ENCODE measurements at places on chromosomes 11 and 22.

DNA sequence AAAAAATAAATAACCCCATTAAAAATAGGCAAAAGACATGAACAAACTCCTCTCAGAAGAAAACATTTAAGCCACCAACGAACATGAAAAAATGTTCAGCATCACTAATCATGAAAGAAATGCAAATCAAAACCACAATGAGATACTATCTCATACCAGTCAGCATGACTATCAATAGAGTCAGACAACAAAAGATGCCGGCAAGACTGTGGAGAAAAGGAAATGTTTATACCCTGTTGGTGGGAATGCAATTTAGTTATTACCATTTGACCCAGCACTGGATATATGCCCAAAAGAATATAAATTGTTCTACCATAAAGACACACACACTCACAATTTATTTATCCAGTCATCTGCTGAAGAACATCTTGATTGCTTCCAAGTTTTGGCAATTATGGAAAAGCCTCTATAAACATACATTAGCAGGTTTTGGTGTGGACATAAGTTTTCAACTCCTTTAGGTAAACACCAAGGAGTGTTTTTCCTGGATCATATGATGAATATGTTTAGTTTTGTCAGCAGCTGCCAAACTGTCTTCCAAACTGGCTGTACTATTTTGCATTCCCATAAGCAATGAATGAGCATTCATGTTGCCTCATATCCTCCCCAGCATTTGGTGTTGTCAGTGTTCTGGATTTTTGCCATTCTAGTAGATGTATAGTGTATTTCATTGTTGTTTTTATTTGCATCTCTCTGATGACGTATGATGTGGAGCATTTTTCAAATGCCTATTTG lies 28.0 kb downstream of the OR8D1 start:
- DNase-seq, result peak; percentile 33
- no peaks in the 10 kb centered on the region for H3K36me3 ChIP-seq
- H3K27ac ChIP-seq, result peak overlapping the region; percentile 60
- H3K27me3 ChIP-seq, result no peaks in the 10 kb centered on the region
- no peak overlapping the region for H3K4me3 ChIP-seq

- no peak overlapping the region for H3K4me3 ChIP-seq
- DNase-seq, result no peak
- H3K27me3 ChIP-seq, result no peaks in the 10 kb centered on the region
- H3K27ac ChIP-seq, result peak overlapping the region; percentile 50
- no peaks in the 10 kb centered on the region for H3K36me3 ChIP-seq
These were observed 30.4 kb downstream of the NEAT1 start for GRCh38 chr11:65452806-65453490.

DNA sequence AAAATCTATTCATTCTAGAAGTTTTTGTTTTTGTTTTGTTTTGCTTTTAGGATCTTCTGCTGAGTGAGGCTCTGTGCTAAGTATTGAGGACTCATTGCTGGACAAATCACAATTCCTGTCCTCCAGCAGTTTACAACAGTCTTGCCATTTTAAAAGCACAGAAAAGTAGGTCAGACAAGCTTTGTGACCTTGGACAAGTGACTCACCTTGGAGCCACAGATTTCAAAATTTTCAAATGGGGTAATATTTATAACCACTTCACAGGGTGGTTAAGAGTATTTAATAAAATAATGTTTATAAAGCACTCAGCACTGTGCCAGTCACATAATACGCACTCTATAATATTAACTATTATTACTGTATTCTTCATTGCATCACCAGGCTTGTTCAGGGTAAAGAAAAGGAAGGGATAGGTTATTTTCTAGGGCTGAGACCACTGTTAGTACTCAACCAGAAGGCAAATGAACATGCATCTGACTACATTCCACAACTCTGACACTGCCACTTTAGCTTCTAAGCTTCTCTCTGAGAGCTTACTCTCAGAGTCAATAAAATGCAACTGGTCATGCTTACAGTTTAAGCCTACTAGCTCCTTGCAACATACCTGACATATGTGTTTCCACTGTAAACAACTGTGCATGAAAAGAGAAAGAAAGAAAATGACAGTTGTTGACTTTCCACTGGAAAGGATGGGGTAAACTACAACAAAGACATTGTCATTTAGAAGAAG lies 63.2 kb upstream of the FIBIN start:
- H3K4me1 ChIP-seq, result no peaks in the 10 kb centered on the region
- H3K27ac ChIP-seq, result no peak overlapping the region
- H3K36me3 ChIP-seq, result no peaks in the 10 kb centered on the region
- DNase-seq, result no peak

DNA sequence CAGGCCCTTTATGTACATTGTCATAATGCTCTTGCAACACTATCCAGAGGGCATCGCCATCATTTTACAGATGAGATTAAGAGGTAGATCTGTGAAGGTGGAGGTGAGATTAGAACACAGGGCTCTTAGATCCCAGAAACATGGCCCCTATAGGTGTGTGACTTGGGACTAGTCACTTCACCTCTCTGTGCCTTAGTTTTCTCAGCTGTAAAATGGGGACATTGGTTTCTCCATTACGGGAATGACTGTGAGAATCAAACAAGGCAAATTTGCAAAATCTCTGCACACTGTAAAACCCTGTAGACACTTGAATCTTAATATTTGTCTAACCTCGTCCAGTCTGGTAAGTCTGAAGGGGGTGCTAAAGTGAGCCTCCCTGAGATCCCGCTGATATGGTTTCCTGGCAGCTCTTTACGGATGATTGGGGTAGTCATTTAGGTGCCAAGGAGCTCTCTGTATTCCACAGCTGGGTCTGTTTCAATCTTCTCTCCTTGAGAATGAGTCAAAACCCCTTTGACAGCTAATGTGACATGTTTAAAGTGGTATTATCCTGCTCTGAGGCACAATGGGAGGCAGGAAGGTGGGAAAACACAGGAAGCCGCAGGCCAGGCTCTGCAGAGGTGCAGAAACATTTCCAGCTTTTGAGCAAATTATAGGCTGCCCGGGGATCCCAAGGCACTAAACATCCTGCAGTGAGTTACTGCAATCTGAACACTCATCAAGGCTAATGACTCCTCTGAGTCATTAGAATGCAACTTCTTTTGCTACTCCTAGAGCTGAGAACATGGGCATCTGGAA lies 140.8 kb downstream of the CCDC81 start:
- H3K27me3 ChIP-seq, result no peaks in the 10 kb centered on the region
- H3K27ac ChIP-seq, result peak overlapping the region; percentile 66
- no peak overlapping the region for H3K4me3 ChIP-seq
- peak; percentile 80 for DNase-seq
- H3K4me1 ChIP-seq, result peaks cover 48% of the 10 kb centered on the region

DNA sequence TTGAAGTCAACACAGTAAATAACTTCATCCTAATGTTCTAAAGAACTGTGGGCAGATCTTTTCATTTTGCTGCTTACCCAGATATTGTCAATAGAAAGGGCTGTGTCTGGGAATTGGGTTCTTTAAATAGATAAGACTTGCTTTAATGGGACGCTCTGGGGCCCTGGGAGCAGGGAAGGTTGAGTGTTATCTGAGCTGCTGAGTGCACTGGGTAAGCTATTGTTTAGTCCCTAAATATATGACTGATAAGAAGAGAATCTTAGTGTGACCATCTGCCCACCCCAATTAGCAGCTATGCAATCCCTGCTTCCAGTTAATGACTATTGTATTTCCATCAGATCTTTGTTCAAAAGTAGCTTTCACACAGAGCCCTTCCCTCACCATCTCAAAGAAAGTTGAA lies 44.4 kb downstream of the ARHGAP42 start:
- H3K27me3 ChIP-seq, result no peaks in the 10 kb centered on the region
- H3K27ac ChIP-seq, result no peak overlapping the region
- H3K4me3 ChIP-seq, result no peak overlapping the region
- no peak for DNase-seq

- no peaks in the 10 kb centered on the region for H3K4me1 ChIP-seq
- no peak for DNase-seq
- no peak overlapping the region for H3K27ac ChIP-seq
- no peaks in the 10 kb centered on the region for H3K36me3 ChIP-seq
These were observed 97.7 kb downstream of the MPPED2 start for GRCh38 chr11:30488304-30488998.

- H3K4me3 ChIP-seq, result no peak overlapping the region
- H3K27me3 ChIP-seq, result peaks cover 55% of the 10 kb centered on the region
- H3K27ac ChIP-seq, result no peak overlapping the region
- H3K36me3 ChIP-seq, result no peaks in the 10 kb centered on the region
- H3K4me1 ChIP-seq, result no peaks in the 10 kb centered on the region
These were observed 92.8 kb upstream of the KCNQ1OT1 start for GRCh38 chr11:2792381-2793250.

DNA sequence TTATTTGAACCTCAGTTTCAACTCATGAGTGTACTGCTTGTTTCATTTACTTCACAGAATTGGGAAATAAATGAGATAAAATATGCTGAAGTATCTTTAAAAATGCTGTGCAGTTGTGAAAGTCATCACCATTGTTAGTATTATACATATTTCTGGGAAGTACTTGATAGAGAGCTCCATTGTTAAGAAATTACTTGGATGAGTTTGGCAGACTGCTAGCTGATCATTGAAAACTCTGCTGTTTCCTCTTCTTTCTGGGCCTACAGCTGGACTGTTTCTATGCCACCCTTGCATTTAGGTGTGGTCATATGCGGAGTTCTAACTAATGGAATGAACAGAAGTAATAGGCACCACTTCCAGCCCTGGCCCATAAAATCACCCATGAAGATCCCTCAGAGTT lies 10.0 kb downstream of the SIK2 start:
- H3K36me3 ChIP-seq, result no peaks in the 10 kb centered on the region
- H3K27ac ChIP-seq, result no peak overlapping the region
- H3K27me3 ChIP-seq, result no peaks in the 10 kb centered on the region

DNA sequence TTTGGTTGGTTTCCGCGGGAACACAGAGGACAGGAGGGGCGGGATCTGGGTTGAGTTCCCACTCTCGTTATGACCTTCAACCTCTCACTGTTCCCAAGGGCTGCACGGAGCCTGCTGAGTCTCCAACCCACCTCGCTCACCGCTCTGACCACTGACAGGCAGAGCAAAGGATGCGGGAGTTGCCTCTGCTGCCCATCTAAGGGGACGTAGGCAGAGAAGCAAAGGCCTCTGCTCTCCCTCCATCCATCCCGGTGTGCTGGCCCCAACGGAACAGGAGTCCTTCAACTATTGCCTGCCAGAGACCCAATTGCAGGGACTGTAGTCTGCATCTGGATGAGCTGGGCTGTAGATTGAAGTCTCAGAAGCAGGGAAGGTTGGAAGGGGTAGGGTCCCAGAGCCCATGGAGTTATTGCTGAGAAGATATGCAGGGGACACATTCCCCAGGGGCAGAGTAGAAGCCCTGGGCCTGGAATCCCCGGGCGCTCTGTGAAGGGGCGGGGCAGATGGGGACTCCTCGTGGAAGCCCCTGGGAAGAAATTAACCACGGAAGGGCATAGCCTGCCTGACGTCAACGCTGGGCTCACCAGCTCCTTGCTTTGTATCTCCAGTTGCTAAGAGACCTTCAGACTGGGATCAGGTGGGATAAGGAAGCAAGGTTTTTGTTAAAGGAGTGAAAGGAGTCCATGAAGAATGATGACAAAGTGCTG lies 12.7 kb upstream of the FXYD2 start:
- H3K27me3 ChIP-seq, result peaks cover 43% of the 10 kb centered on the region
- H3K4me1 ChIP-seq, result no peaks in the 10 kb centered on the region
- no peaks in the 10 kb centered on the region for H3K36me3 ChIP-seq
- no peak overlapping the region for H3K27ac ChIP-seq
- no peak overlapping the region for H3K4me3 ChIP-seq

DNA sequence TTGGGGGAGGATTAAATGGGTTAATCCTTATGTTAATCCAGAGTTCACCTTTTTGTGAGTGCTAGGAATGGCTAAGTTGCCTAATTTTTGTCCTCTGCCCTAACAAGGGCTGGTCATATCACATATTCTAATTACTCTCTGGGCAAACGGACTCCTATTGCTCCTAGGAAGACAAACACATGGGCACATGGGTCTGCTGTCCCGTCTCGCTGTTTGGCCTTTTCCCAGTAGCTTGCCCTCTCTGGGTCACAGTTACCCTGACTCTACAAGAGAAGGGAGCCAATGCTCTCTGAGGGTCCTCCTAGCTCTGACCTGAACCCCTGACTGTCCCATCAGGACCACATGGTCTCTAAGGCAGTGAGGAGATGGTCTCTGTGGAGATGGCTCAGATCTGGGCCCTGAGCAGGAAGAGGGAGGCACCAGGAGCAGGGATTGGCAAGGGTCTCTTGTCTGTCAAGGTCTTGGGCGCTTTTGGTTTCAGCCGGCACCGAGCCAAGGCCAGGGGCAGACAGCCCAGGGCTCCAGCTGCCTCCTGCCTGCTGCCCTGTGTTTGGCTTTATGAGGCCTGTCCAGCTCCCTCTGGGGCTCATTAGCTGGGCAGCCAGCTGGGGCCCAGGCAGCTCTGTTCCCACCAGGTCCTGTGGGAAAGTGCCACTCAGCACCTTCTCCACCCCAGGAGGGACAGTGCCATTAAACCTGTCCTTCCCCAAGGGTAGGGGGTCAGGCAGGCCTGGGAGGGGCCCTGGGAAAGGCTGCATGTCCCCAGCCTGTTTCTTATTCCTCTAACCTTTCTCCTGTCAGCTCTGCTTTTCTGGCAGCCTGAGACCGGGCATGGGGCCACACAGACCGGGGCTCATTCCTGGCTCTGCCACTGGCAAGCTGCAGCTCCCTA lies 559.9 kb downstream of the MN1 start:
- peaks cover 17% of the 10 kb centered on the region for H3K4me1 ChIP-seq
- no peak overlapping the region for H3K27ac ChIP-seq
- no peak for DNase-seq
- H3K36me3 ChIP-seq, result no peaks in the 10 kb centered on the region

- H3K4me1 ChIP-seq, result peaks cover 43% of the 10 kb centered on the region
- peaks cover 3% of the 10 kb centered on the region for H3K27me3 ChIP-seq
- DNase-seq, result no peak
- no peak overlapping the region for H3K27ac ChIP-seq
- no peak overlapping the region for H3K4me3 ChIP-seq
These were observed 36.6 kb upstream of the GRAMD4 start for GRCh38 chr22:46583571-46583970.

GRCh38 chr11:93526641-93527583 lies 16.3 kb downstream of the SMCO4 start:
- DNase-seq, result no peak
- H3K27me3 ChIP-seq, result no peaks in the 10 kb centered on the region
- no peak overlapping the region for H3K27ac ChIP-seq
- no peak overlapping the region for H3K4me3 ChIP-seq
- no peaks in the 10 kb centered on the region for H3K36me3 ChIP-seq
- H3K4me1 ChIP-seq, result no peaks in the 10 kb centered on the region

DNA sequence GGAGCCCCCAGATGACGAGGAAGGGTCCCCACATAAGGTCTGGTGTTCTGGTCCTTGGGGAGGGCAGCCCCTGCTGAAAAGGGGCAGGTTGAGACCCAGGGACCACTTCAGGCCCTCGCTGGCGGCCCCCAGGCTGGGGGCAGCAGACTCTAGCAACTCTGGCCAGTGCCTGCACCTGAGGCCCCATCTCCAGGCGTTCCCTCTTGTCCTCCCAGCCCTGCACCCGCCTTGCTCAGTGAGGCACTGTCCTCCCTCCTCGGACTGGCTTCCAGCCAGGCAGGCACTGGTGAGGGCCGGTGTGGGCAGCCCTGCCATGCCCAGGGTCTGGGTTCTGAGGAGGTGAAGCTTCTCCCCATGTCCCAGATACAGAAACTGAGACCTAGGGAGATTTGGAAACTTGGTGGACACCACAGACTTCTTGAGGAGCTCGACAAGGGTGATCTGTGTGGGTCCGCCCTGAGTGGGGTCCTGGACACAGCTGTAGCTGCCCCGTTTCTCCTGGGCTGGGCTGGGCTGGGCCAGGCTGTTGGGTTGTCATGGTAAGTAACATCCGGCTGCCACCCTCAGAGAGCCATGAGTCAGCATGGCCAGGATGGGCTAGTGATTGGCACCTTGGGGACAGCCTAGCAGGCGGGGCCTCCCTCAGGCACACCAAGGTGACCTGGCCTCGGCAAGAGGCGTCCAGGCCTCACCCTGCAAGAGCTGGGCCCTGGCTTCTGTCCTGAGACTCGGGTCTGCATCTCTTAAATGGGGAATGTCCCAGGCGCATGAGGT lies 11.1 kb upstream of the PHLDA2 start:
- no peak overlapping the region for H3K4me3 ChIP-seq
- H3K36me3 ChIP-seq, result peaks cover 5% of the 10 kb centered on the region
- peaks cover 14% of the 10 kb centered on the region for H3K4me1 ChIP-seq
- H3K27ac ChIP-seq, result peak overlapping the region; percentile 2
- DNase-seq, result no peak

Measured in keratinocyte (primary cell).